Activated naive CD4-positive, alpha-beta T cell treated with anti-CD3 and anti-CD28 coated beads, Interleukin-2, amount 10 ng/mL, durations not matched to agents 7 days and 5 days (primary cell): ENCODE measurements at places on chromosomes 16 and 17.

- H3K27me3 ChIP-seq = peaks cover 8% of the 10 kb centered on the region
- DNase-seq = no peak
- no peaks in the 10 kb centered on the region for H3K4me1 ChIP-seq
- H3K4me3 ChIP-seq = no peak overlapping the region
- H3K27ac ChIP-seq = no peak overlapping the region
Observed at GRCh38 chr17:65629234-65629690, 67.8 kb upstream of the AXIN2 start.

DNA sequence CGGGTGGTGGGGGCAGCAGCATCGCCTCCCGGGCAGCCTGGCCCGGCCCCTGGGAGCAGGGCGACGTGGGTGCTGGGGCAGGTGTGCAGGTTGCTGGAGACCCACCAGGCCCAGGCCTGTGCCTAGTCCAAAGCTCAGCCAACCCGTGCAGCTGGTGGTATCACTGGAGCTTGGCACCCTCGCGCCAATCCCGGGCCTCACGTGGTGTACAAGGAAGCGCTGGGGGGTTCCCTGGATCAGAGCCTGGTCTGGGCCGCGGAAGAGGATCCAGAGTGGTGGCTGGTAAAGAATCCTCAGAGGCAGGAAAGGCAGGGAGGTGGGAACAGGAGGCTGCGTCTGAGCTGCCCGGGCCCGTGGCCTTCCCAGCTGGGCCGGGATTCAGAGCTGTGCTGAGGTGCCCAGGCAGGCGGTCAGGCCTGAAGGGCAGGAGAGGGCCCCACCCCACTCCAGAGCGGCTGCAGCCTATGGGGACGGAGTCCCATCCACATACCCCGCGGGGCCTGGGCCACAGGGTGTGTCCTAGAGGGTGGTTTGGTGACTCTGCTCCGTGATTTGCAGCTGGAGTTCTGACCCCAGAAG lies 36.2 kb downstream of the ZFPM1 start:
- H3K4me1 ChIP-seq = no peaks in the 10 kb centered on the region
- H3K27me3 ChIP-seq = no peaks in the 10 kb centered on the region
- H3K27ac ChIP-seq = no peak overlapping the region

- H3K27ac ChIP-seq = no peak overlapping the region
- no peak for DNase-seq
- H3K4me1 ChIP-seq = no peaks in the 10 kb centered on the region
- H3K4me3 ChIP-seq = no peak overlapping the region
- H3K27me3 ChIP-seq = peaks cover 39% of the 10 kb centered on the region
Observed at GRCh38 chr17:1697681-1698080, 12.5 kb downstream of the TLCD2 start.

GRCh38 chr16:57802341-57803133 lies at the start of gene KIFC3:
Gene KIFC3 (minus strand): TSS chr16:57802491. CDS start chr16:57798243, 4,248 bp downstream.
- DNase-seq = peak; percentile 77
- H3K36me3 ChIP-seq = peaks cover 3% of the 10 kb centered on the region
- no peak within 1 kb of the TSS for H3K27ac ChIP-seq
- peak within 1 kb of the TSS; percentile 75 for H3K4me3 ChIP-seq
- peaks cover 30% of the 10 kb centered on the region for H3K4me1 ChIP-seq
- peaks cover 94% of the 10 kb centered on the region for H3K27me3 ChIP-seq

DNA sequence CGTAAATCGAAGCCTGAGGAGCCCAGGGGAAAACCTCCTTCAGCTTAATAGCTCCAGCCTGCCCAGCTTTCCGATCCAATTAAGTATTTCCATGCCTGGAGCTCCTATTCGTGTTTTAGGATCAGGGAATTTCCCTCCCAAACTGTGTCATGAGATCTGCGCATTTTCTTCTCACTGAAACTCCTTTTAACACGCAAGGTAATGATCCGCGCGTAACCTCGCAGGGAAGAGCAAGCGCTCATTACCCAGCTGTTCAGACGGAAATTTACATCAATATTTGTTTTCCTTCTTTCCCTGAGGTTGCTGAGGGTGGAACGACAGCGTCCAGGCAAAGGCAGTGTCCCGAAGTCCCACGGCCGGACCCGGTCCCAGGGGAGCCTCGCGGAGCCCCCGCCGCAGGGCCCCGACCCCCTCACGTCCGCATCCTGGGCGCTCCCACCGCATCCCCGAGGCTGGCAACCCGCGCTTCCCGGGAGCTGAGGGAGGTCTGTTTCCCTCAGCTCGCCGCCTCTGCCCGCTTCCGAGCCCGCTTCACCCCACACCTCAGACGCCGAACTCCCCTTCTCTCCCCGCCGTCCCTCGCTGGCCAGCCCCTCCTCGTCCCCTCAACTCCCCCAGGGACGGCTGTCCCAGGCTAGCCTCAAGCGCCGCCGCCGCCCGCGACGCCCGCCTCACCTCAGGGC lies 415 bp downstream of the ABCA5 start:
- H3K27me3 ChIP-seq = peaks cover 7% of the 10 kb centered on the region
- peaks cover 29% of the 10 kb centered on the region for H3K4me1 ChIP-seq

GRCh38 chr17:54608634-54609155 lies 292.0 kb upstream of the TOM1L1 start:
- no peaks in the 10 kb centered on the region for H3K36me3 ChIP-seq
- no peak for DNase-seq
- no peak overlapping the region for H3K27ac ChIP-seq
- no peaks in the 10 kb centered on the region for H3K27me3 ChIP-seq
- no peaks in the 10 kb centered on the region for H3K4me1 ChIP-seq
- H3K4me3 ChIP-seq = no peak overlapping the region

DNA sequence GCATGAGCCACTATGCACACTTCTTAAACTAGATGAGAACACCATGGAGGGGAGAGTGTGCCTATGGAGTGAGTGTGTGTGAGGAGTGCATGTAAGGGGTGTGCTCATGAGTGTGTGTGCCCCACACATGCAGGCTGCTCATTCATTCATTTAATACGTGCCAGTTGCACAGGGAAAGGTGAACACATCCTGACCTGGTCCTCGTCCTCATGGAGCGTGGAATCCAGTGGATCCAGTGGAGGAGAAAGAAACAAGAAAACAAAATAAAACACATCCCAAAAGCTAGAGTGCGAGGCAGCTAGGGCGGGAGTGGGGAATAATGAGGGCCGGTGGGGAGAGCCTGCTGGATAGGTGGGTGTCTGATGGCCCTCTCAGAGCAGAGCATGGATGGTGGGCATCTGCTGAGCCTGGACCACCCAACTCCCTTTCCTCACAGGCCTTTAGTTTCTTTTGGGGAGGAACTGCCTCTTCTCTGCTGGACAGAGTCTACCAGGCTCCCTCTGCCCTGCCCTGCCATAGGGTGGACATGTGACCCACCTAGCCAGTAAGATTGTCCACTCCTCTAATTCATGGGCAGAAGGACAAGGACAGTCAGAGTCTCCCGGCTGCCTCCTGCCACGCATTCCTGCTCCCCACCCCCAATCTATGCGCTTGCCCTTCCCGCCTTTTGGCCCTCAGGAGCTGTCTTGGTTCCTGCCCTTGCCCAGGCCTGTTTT lies 204.3 kb downstream of the RAB11FIP4 start:
- no peak overlapping the region for H3K27ac ChIP-seq
- DNase-seq = no peak
- H3K4me1 ChIP-seq = no peaks in the 10 kb centered on the region
- no peak overlapping the region for H3K4me3 ChIP-seq
- H3K27me3 ChIP-seq = peaks cover 6% of the 10 kb centered on the region

- no peak for DNase-seq
- H3K36me3 ChIP-seq = peaks cover 4% of the 10 kb centered on the region
- no peak overlapping the region for H3K4me3 ChIP-seq
- peaks cover 100% of the 10 kb centered on the region for H3K27me3 ChIP-seq
- H3K27ac ChIP-seq = no peak overlapping the region
- H3K4me1 ChIP-seq = peaks cover 39% of the 10 kb centered on the region
Observed at GRCh38 chr17:61405686-61406536, 6.3 kb downstream of the TBX2 start.

- no peak overlapping the region for H3K4me3 ChIP-seq
- no peaks in the 10 kb centered on the region for H3K27me3 ChIP-seq
- peak overlapping the region; percentile 58 for H3K27ac ChIP-seq
- H3K4me1 ChIP-seq = peaks cover 86% of the 10 kb centered on the region
- H3K36me3 ChIP-seq = peaks cover 84% of the 10 kb centered on the region
Observed at GRCh38 chr16:8916541-8917225, 34.5 kb downstream of the LITAFD start.

DNA sequence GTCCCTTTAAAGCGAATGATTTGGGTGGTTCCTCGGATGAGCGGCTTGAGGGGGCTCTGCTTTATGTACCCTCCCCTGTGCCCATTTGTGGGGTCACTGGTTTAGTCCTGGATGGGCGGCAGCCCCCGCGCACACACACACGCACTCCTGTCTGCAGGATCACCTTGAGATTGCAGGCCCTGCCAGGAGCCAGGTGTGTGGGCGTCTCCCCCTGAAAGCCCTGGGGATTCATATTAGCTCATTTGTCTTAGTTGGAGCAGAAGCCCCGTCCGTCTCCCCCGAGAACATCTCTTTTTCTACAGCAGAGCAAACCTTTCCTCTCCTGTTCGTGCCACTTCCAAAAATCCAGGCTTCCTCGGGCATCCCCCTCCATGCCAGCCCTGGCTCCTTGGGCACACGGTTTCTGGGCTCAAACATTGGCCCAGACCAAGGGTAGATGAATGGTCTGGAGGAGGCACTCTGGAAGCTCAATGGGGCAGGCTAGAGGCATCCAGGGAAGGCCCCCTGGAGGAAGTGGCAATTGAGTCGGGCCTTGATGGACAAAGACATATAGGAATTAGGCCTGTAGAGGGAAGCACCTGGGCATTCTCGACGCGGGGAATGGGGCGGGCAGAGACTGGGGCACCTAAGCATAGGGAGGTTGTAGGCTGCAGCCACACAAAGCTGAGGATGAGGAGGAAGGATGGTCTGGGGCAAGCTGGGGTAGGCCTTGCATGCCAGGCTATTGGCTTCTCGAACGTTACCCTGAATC lies 218.5 kb upstream of the GSE1 start:
- H3K4me3 ChIP-seq = no peak overlapping the region
- H3K36me3 ChIP-seq = no peaks in the 10 kb centered on the region
- peak; percentile 19 for DNase-seq
- H3K4me1 ChIP-seq = no peaks in the 10 kb centered on the region
- no peak overlapping the region for H3K27ac ChIP-seq

- no peak for DNase-seq
- H3K4me1 ChIP-seq = peaks cover 16% of the 10 kb centered on the region
- H3K27me3 ChIP-seq = peaks cover 94% of the 10 kb centered on the region
Observed at GRCh38 chr17:68599091-68599490, 2.1 kb downstream of the FAM20A start.

DNA sequence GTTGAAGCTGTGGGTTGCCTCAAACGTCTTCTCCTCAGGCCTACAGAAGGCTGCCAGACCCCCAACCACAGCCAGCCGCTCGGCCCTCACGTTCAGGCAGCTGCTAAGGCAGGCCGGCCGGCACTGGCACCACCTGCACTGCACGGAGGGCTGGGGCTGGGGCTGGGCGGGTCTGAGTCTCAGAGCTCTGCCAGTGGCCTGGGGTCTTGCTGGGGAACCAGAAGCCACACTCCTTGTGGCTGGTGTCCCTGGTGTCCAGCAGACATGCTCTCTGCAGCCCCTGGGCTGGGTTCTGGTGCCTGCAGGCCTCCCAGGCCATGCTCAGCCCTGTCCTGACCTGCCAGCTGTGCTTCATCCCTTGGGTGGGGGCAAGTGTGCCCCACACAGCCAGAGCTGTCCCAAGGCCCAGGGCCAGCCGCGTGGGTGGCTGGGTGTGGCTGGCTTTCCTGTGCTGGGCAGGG lies 42.0 kb downstream of the BAHCC1 start:
- no peak for DNase-seq
- H3K27me3 ChIP-seq = peaks cover 60% of the 10 kb centered on the region
- H3K4me1 ChIP-seq = peaks cover 4% of the 10 kb centered on the region
- no peak overlapping the region for H3K27ac ChIP-seq

DNA sequence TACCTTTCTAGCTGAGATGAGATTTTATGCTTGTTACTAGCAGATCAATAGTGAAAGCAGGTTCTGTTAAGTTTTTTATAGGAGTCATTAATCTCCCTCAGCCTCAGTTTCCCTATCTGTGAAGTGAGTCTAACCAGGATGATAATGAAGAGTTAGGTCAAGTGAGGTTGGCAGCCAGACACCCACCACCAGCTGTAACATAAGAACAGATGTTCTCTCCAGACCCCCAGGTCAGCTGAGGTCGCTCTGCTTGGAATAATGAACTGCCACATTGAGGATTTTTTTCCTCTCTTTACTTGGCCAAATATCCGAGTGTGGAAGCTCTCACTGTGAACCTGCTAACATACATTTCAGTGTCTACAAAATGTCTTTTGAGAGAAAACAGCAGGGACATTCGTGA lies 389.6 kb downstream of the WWOX start:
- DNase-seq = no peak
- H3K27ac ChIP-seq = no peak overlapping the region
- no peak overlapping the region for H3K4me3 ChIP-seq
- no peaks in the 10 kb centered on the region for H3K36me3 ChIP-seq
- H3K4me1 ChIP-seq = no peaks in the 10 kb centered on the region
- H3K27me3 ChIP-seq = no peaks in the 10 kb centered on the region

- no peak for DNase-seq
- H3K36me3 ChIP-seq = no peaks in the 10 kb centered on the region
- no peak overlapping the region for H3K27ac ChIP-seq
- no peak overlapping the region for H3K4me3 ChIP-seq
- no peaks in the 10 kb centered on the region for H3K4me1 ChIP-seq
Observed at GRCh38 chr17:54524501-54524900, 376.2 kb upstream of the TOM1L1 start.

- H3K4me3 ChIP-seq = no peak overlapping the region
- H3K36me3 ChIP-seq = no peaks in the 10 kb centered on the region
- H3K4me1 ChIP-seq = no peaks in the 10 kb centered on the region
- peaks cover 66% of the 10 kb centered on the region for H3K27me3 ChIP-seq
- no peak for DNase-seq
Observed at GRCh38 chr16:85261657-85262557, 149.6 kb upstream of the CIBAR2 start.

DNA sequence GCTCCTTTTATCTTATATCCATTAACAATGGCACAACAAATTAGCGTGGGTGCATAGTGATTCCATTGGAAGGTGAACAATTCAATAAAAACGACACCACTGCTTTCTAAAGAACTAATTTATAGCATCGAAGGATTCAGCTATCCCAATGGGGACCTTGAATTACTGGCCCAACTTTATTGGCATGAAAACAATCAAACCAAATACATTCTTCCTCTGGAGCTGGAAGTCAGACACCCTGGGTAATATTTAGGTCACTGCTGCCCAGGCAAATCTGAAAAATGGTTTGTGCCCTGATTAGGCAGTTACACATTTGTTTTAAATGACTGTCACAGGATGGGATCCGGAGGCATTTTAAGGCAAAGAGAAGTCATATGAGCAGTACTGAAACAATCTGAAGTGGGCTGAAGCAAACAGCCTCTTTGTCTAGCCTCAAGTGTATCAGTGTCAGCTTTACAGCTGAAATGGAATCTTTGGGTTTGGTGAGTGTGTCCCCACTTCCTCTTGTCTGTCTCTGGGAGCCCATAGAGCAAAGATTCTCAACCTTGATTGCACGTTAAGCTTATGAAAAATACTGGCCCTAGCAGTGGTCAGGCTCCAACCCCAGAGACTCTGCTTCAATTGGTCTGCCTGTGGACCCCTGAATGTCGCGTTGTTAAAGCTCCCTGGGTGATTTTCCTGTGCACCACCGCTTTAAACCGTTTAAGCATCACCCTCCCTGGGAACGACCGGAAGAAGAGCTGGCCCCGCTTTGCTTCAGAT lies 30.3 kb downstream of the CDK5R1 start:
- peak overlapping the region; percentile 17 for H3K4me3 ChIP-seq
- no peaks in the 10 kb centered on the region for H3K36me3 ChIP-seq
- peaks cover 65% of the 10 kb centered on the region for H3K4me1 ChIP-seq
- DNase-seq = peak; percentile 34
